ENCODE measurements at places on chromosomes 1 and 21. TPM values are rescaled to one million over a fixed set of nuclear protein-coding genes. Genes with fewer than 3 reads are reported as not detected.

Gene CNR2
- total RNA-seq: 0.03 TPM

Gene FCRL2
- not detected for total RNA-seq

Gene RIMKLA
- total RNA-seq: 11.5 TPM

Gene EDARADD
- total RNA-seq: not detected

Gene PIGR
- not detected for total RNA-seq

Gene DNAI4
- total RNA-seq: 6.5 TPM

Gene HSF2BP
- 12.9 TPM for total RNA-seq

Gene C1orf21
- 8.4 TPM for total RNA-seq

Gene HCN3
- total RNA-seq: 0.06 TPM

Gene E2F2
- total RNA-seq: 10.7 TPM

Gene SCYL3
- total RNA-seq: 8.2 TPM

Gene ZYG11A
- 4.2 TPM for total RNA-seq

Gene PEAR1
- 5.0 TPM for total RNA-seq

Gene CRYBG2
- not detected for total RNA-seq

Gene LENEP
- not detected for total RNA-seq

Gene GPR25
- total RNA-seq: not detected

Gene OR2L3
- not detected for total RNA-seq

Gene RGS8
- not detected for total RNA-seq
